ENCODE measurements at places on chromosomes 6 and 20.

DNA sequence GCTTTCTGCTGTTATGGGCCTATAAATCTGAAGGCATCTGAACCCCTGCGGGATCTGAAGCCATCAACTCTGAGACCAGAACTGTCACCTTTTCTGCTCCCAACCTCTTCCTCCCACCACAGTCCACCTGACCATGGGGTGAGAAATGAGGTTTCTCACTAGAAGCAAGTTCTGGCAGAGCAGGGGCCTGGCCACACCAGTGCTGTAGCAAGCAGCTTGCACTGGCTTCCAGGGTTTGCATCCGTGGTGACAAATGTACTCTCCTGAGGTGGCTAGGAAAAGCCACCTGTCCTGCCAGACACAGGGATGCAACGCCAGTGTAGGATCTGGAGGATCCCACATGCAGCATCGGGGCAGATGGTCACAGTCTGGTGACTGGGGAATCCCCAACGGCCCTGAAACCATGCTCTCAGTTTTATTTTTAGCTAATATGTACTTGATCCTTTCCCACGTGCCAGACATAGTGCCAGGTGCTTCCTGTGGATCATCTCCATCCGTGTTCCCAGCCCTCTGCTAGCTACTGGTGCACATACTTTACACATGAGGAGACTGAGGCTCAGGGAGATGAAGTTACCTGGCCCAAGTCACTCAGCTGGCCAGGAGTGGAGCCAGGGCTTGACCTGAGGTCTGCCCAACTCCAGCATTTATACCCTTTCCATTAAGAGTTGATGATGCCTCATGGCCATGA is 122.1 kb upstream of the SPACA1 start:
- DNase-seq: no peak

- DNase-seq: no peak
These were observed 150.2 kb downstream of the LRFN2 start for GRCh38 chr6:40436685-40437604.

DNA sequence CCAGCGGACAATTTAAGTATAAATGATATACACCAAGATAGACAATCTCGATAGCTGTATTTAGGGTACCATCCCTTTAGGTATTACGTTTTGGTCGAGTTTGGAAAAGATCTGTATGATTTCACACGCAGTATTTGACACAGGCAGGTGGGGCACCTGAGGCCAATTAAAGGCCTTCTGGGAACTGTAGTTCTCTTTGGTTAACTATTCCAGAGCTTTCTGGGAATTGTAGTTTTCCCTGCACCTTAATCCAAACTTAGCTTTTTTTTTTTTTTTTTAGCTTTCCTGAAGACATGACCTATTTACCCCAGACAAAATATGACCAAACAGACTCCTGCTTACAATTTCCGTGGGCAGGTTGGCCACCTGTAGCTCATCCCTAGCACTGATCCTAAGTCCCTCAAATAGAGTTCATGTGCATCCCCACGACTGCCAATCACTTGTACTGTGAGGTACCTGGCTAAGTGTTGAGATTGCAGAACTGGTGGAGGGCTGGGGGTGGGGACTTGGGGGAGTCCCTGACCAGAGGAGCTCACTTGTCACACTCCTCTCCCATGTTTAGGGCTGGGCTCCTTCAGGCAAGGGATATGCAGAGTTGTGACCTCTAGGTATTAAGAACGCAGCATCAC is 999 bp upstream of the EHMT2 start:
- no peak for DNase-seq

- DNase-seq: no peak
These were observed 144.5 kb upstream of the DST start for GRCh38 chr6:56787209-56787608.

GRCh38 chr20:37303637-37304036 is 14.2 kb downstream of the MANBAL start:
- no peak for DNase-seq

GRCh38 chr6:16273256-16273655 is 34.9 kb downstream of the GMPR start:
- no peak for DNase-seq

GRCh38 chr20:6660441-6660840 is 107.0 kb upstream of the BMP2 start:
- DNase-seq: no peak

DNA sequence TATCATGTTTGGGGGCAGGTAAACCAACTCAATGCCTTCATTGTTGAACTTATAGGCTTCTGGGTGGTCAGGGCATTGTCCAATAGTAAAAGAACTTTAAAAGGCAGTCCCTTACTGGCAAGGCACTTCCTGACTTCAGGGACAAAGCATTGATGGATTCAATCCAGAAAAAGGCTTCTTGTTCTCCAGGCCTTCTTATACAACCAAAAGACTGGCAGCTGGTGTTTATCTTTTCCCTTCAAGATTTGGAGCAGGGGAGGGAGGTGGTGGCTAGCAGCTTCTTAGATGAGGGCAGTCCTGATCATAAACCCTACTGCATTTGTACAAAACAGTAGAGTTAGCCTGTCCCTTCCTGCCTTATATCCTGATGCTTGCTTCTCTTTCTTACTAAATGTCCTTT is 57.5 kb downstream of the NCOA3 start:
- DNase-seq: no peak

- no peak for DNase-seq
These were observed 20.6 kb upstream of the SLC9A8 start for GRCh38 chr20:49792006-49792405.

- DNase-seq: no peak
These were observed 18.4 kb upstream of the NNAT start for GRCh38 chr20:37502654-37503053.

- DNase-seq: no peak
These were observed 718.5 kb downstream of the RFPL4B start for GRCh38 chr6:113065611-113066010.

GRCh38 chr6:143215363-143215762 is 154.7 kb downstream of the AIG1 start:
- DNase-seq: no peak

DNA sequence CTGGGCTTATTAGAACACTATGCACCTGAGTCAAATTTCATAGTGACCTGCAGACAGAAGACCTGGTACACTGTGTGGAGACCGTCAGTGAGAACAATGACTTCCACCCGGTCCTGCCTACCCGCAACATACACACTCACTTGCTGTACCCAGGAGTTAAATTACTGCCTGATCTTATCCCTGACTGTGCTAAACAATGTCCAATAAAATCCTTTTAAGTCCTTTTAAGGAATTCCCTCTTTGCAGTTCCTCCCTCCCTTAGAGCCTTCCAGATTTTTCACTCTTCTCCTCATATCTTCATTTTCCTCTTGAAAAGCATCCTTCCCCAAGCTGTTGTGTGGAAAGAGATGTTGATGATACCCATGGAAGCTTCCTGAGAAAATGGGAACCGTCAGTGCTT is 3.4 kb upstream of the KCNG1 start:
- DNase-seq: no peak

DNA sequence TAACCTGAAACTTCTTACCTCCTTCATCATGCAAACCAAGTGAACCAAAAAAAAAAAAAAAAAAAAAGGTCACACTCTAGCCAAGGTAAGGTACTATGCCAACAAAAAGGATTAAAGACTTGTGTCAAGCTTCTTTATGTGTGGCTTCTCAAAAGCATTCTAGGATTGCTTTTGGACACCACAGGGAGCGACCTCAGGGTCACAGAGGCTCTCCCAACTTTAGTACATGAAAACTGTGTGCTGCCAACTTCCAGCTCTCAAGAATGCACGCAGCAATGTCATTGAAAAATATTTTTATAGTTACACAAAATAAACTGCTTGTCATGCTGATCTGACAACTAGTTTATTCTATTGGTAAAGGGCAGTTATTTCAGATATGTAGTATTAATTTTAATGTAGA is 243.8 kb downstream of the PLCB1 start:
- DNase-seq: no peak

DNA sequence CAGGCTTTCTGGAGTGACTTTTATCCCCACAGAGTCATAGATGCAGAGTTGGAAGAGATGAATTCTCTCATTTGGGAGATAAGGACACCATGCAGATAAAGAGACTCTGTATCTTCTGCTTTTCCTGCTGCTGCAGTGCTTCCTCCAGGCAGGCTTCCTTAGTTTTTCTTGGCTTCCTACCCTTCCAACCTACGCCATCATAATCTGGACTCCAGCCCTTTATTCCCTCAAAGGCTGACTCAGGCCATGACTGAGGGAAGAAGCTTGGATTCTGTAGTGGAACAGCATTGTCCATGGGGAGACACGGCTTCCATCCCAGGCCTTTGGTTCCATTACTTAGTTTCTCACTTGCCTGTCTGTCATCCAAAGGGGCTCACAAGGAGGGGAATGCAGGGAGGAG is 6.5 kb upstream of the RNF24 start:
- DNase-seq: no peak

- DNase-seq: no peak
These were observed at the start of gene HDGFL1 for GRCh38 chr6:22569281-22570184. Gene HDGFL1, plus strand, starts transcription at chr6:22569566. Its CDS starts 10 bp downstream, at chr6:22569576.

GRCh38 chr6:115729036-115729435 is 331.7 kb downstream of the FRK start:
- no peak for DNase-seq

- no peak for DNase-seq
These were observed 11.8 kb downstream of the PSMF1 start for GRCh38 chr20:1130058-1130694.

DNA sequence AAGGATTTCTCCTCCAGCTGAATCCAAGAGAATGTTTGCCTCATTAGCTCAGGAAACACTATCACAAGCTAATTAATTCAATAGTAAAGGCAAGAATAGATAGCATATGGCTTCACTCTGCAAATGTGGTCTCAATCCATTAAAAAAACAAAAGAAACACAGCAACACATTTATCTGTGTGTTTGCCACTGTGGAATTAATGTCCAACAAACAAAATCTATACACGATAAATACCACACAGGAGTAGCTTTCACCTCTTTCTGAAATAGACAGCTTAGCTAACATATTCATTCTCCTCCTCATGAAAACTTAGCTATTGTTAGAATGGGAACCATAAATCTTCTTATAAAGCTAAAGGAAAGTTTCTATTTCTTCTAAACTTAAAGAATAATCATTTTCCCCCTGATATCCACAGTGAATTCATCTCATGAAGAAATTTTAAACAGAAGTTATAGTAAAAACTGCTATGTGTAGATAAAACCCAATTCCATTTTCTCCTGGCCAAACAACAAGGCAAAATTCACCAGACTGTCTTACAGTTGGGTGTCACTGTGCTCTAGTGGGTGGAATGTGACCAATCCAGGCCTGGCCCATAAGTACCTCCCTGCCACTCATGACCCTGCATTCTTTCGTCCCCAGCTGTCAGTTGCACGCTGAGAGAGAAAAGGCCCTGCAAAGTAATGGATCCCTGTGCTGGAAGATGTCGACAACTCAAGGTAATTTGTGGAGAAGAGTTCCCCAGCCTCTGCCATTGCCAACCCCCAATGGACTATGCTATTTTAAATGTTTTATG is 92.9 kb upstream of the NRSN1 start:
- DNase-seq: no peak

- DNase-seq: no peak
These were observed 114.8 kb downstream of the TFAP2A start for GRCh38 chr6:10300071-10300470.

- no peak for DNase-seq
These were observed 110.0 kb downstream of the MAP7 start for GRCh38 chr6:136440203-136440602.

GRCh38 chr6:149354009-149354408 is 36.5 kb downstream of the TAB2 start:
- no peak for DNase-seq

DNA sequence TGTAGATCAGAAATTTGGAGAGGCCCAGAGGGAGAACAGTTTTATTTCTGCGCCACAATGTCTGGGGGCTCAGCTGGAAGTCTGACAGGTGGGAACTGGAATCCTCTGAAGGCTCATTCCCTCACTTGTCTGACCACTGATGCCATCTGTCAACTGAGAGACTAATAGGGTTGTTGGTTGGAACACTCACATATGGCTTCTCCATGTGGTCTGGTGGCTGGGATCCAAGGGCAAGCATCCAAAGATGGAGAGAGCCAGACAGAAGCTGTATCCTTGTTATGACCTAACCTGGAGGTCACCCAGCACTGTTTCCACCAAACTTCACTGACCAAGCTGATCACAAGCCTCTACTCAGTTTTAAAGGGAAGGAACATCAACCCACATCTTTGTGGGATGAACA is 117.9 kb upstream of the AKAP12 start:
- DNase-seq: peak; percentile 83

DNA sequence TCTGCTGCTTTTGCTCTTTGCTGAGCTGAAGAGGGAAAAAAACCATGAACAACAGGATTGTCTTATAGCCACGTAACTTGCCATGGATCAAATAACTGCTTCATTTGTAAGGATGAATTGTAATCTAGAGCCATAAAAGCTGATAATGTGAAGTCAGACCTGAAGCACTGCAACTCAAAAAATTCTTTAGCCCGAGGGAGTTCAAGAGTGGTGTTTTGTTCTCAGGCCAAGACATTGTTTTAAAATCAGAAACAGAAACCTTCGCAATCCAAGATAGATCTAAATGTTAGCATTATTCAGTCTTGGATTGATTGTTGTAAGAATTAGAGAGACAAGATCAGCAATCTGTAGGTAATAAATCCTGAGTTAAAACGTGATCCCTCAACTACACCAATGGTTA is at the start of gene TRAPPC3L:
TSS of gene TRAPPC3L (minus strand) at position 34 of the 400 bp plus-strand sequence. CDS start 170 bp downstream, outside the sequence.
- DNase-seq: no peak

- DNase-seq: no peak
These were observed 2.0 kb downstream of the STK35 start for GRCh38 chr20:2103461-2104153.

- DNase-seq: no peak
These were observed 93.6 kb downstream of the KHDC1L start for GRCh38 chr6:73131706-73132105.

DNA sequence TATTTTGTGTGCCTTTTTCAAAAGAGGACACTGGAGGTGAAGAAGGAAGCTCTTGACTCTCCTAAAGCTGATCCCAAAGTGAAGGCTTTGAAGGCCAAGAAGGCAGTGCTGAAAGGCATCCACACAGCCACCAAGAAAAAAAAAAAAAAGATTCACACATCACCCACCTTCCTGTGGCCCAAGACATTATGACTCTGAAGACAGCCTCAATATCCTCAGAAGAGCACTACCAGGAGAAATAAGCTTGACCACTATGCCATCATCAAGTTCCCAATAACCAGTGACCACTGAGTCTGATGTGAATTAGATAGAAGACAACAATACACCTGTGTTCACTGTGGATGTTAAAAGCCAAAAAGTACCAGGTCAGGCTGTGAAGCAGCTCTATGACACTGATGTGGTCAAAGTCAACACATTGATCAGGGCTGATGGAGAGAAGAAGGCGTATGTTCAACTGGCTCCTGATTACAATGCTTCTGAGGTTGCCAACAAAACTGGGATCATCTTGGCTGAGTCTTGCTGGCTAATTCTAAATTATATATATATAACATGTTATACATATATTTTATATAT is 59.4 kb downstream of the PLCG1 start:
- no peak for DNase-seq

DNA sequence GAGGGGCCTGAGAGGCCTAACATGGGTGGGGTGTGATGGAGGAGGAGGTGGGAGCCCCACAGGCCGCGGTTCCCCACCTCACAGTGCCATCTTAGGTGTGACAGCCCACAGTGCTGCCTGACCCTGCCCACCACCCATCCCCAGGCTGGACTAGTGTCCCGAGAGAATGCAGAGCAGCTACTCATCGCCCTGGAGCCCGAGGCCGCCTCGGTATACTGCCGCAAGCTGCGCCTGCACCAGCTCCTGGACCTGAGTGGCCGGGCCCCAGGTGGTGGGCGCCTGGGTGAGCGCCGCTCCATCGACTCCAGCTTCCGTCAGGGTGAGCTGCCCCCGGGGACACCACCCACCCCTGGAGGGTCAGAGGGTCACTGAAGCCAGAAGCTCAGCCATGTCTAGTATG is 15.6 kb downstream of the HSPA12B start:
- DNase-seq: no peak
